ENCODE measurements at places on chromosomes 2 and 18. TPM values are rescaled to one million over a fixed set of nuclear protein-coding genes. Genes with fewer than 3 reads are reported as not detected.

PTPRN gene
- total RNA-seq: 0.31 TPM

SATB2 gene
- total RNA-seq: 3.3 TPM

PKP4 gene
- total RNA-seq: 38.2 TPM

DNA sequence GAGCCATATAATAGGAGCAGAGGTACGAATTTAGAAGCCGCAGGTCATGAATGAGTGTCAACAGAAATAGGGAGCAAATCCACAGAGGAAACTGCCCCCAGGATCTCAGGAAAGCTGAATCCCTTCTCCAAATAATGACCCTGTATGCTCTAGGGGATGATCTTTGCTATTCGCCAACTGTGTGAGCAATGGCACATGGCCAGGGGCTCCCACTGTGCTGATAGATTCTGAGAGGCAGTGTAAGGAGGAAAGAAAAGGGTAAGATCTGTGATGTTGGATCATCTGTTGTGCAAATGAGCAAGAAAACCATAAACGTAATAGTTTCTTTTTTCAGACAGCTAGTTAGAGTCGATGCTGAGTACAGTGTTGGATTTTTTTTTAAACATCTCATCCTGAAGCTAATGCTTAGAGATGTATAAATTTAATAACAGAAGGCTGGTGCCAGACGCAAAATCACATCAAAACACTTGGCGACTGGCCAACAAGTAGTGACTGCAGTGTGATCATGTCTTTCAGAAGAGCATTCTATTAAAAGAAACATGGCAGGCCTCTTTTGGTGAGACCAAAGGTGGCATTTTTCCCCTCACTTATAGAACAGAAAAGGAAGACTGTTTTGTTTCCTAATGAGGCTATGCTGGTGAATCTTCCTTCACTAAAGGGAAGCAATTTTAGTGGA lies 77.4 kb downstream of the ABCA12 start:
- no peak for DNase-seq

DNA sequence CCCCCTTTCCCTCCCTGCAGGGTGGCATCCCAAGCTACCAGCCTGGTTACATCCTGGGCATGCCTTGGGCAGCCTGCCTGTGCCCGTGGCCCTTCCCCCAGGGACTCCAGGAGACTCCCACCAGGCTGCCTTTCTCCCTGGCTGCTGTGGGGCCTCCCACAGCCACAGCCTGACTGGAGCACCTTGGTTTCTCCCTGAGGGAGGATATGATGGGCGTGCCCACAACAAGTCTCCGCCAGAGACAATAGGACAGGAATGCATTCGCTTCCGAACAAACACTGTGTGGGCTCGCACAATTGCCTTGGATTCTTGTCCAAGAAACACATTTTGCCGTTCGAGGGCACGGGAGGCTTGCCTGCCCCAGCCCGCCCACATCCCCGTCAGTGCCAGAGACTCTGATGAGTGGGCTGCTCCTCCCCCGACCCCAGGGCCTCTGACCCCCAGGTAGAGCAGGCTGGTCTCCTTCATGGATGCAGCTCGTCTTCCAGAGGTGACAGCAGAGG lies 102.1 kb downstream of the SMAD7 start:
- no peak for DNase-seq

GRCh38 chr2:27638709-27639108 lies 9.9 kb downstream of the GPN1 start:
- no peak for DNase-seq
